ENCODE measurements at places on chromosomes 5 and 9.

DNA sequence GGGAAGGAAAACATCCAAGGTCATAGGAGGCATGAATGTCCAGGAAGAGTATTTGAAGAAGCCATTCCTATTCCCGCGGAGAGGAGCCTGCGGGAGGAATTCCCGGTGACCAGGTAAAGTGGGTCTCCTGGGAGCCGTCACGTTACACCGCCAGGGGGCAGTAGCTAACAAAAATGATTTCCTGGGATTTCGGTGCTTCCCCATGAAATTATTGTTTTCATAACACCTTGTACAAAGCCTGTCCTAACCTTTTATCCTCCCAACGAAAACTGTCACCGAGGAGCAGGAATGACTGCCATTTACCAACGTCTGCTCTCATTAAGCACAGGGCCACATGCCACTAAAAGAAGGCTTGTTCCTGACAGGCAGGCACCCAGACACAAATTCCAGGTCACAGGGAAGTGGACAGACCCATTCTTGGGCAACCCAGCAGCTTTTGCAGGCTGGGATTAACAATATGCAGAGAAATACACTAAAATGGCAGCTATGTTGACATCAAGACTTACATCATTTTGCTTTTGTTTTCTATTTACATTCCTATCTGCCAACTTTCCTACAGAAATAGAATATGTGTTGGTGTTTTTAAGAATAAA lies 41.2 kb upstream of the CTSL start:
- no peak for DNase-seq

DNA sequence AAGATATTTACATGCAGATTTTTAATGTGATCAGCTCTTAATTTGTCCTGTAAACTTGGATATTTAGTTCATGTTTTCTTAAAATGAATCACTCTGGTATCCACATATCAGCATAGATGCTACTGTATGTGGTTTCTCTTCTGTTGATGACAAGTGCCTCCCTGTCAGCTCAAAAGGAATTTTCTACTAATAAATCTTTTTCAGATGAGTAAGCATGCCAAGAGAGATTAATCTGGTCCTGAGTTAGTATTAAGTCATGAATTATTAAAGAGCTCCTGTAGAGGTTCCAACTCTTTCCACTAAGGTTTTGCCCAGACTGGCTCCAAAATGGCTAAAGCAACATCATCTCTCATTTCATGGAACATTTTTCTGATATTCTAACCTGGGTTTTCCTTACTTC lies 129.2 kb downstream of the GOLPH3 start:
- no peak for DNase-seq

DNA sequence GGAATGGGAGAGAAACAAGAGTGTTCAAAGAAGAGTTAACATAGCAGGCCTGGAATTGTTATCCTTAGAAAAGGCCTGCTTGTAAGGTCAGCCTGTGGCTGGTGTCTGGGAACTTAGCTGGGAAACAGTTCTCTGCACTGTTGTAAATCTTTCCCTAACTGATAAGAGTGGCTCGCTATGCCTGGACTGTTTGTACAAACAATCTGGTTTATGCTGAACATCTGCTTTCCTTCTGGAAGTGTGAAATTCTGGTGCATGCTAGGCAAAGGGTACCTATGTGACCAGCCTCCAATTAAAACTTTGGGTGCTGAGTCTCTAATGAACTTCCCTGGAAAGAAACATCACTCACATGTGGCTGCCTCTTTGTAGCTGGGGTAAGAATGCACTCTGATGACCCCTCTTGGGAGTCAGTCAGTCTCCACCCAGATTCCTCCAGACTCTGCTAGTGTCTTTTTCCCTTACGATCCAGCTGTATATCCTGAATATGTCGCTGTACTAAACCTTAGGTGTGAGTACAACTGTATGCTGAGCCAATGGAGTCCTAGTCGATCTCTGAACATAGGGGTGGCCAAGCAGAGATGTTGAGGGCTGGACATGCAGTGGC lies 16.5 kb downstream of the SPARC start:
- DNase-seq = no peak

DNA sequence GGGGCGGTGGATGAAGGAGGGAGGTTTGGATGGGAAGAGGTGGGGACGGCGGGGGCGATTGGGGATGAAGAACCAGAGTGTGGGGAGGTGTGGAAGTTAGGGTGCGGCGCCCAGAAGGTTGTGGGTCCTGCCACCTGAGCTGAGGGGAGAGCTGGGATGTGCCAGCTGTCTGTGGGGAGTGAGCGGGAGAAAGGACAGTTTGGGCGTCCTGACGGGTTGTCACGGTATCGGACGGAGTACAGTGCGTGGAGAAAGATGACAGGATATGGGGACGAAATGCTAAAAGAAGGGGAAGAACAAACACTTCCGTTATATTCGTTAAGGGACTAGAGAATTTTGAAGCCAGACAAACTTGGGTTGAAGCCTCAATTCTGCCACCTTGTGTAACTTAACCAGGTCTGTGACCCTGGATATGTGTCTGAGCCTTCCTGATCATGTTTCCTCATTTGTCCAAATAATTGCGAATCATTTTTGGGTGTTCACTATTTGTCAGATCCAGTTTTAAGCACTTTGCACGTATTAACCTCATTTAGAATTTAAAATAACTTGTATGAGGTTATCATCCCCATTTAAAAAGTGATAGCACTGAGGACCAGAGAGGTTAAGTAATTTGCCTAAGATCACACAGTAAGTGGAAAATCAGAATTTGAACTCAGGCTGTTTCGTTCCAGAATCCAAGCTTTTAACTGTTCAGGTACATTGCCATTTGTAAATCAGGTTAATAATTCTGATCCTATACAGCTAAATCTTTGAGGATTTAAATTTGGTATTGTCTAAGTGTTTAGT lies 689 bp downstream of the CNTRL start:
- DNase-seq = no peak

DNA sequence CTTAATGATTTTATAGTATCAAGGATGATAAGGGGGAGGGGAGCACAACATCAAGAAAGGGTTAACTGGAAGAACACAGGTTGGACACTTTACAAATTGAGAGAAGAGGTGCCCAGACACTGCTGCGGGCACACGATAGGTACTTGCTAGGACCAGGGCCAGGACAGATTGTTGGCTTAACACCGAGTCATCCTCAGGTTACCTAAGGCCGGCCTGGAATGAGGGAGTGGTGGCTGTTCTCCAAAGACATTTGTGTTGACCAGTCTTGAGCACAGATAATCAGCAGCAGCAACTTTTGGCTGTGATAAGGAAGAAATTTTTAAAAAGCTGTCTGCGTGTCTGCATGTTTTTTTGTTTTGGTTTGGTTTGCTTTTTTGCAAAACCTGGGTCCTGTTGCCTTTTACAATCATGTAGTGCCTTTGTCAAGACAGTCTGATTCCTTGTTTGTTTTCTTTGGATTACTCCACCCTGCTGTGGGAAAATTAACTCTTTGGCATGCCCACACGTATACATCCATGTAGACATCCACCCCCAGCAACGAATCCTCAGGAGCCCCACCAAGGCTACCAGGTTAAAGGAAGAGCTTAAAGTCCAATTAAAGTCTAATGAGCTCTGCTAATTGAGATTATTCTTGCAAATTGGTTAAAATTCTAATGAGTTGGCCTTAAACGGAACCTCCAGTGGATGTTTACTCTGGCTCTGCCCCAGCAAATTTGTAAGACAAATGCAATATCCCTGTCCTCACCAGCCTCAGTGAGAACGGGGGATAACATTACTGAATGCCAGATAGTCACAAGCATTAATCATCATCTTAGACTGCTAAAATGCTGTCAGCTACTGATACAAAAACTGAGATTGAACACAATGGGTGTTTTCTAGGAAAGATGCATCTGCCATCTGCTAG lies 382.3 kb downstream of the ACTL7B start:
- no peak for DNase-seq

GRCh38 chr9:118170032-118170955 lies 466.1 kb downstream of the TLR4 start:
- DNase-seq = no peak

DNA sequence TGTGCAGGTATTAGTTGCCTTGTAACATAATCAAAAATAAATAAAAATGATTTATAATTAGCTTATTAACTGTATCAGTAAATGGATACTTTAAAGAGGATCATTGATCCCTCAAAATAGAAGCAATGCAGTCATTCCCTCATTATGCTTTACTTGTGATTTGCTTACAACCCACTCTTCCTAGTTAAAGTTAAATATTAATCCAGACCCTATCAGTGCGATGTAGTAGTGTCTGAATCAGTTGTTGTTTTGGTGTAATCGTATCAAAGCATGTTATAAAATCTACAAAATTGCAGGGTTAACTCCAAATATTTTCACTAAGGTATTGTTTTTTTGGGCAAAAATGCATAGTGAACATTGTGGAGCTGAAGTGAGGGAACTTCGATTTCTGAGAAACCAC lies 17.6 kb downstream of the TENT4A start:
- no peak for DNase-seq

- no peak for DNase-seq
These were observed 128.8 kb downstream of the FSTL4 start for GRCh38 chr5:133483406-133484090.

DNA sequence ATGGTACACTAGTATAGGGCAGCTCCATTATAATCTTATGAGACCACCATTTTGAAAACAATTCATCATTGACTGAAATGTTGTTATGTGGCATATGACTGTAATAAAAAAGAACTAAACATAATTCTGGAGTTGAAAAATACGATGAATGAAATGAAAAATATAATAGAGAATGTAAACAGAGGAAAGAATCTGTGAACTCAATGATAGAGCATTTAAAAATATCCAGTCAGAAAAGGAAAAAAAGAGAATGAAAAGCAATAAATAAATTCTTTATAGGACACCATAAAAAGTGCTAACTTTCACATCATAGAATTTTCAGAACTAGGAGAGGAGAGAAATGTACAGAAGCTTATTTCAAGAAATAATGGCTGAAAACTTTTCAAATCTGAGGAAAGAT lies 17.6 kb upstream of the VCAN start:
- DNase-seq = no peak

DNA sequence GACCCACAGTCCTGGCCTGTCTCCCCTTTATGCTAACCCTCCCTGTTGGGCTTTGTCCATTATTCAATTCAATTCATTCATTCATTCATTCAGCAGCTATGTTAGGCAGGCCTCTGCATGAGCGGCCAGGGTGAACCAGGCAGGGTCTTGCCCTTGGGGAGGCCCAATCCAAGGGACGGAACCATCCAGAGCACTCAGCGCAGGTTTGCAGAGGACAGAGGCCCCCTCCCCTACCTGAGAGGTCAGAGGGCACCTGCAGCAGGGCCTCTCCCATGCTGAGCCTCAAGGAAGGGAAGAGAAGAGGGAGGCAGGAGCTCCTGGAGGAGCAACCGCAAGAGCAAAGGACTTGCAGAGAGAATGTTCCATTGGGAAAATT lies 61.4 kb downstream of the C9orf50 start:
- DNase-seq = no peak

- DNase-seq = no peak
These were observed 166.7 kb downstream of the ZDHHC21 start for GRCh38 chr9:14526504-14526903.

DNA sequence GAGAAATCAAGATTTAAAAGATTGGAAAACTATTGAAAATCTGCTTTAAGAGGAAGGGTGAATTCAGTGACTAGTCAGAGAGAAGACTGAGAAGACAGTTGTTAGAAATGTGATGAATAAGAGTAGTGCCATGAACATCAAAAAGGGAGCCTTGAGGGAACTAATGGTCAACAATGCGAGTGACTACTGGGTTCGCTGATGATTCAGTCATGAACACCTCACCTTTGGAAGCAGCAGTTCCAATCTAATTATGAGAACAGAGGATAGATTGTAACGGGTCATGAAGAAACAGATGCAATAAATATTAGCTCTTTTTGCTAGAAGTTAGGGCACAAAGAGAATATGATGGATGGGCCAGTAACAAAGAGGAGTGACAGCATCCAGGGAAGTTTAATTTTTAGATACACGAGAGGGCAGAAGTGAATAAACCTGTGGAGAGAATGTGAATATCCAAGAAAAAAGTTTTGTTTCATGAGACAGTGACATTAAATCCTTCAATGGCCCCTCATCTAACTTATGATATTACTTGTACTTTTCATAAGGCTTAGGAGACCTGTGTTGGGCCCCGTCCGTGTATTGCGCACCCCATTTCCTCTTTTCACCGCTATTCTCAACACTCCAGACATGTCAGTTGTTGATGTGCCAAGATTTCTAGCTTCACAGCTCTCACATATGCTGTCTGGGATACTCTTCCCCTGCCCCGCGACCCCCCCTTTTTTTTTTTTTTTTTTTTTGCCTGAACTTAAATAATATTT lies 23.5 kb upstream of the IFNE start:
- DNase-seq = no peak

DNA sequence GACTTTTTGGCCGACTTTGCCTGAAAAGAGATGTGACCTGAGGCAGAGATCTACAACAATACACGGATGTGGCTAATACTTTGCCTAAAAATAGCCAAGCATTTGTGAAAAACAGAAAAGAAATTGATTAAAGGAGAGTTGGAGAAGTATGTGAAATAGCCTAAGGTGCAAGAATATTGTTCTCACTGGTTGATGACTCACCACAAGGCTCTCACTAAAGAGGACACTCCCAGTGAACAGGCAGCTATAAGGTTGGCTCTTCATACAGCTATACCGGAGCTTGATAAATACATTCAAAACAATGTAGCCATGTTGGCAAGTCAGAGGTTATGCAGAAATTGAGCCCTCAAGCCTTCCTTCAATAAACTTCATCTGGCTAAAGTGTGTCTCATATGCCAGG lies 317.2 kb upstream of the GRAMD2B start:
- no peak for DNase-seq

DNA sequence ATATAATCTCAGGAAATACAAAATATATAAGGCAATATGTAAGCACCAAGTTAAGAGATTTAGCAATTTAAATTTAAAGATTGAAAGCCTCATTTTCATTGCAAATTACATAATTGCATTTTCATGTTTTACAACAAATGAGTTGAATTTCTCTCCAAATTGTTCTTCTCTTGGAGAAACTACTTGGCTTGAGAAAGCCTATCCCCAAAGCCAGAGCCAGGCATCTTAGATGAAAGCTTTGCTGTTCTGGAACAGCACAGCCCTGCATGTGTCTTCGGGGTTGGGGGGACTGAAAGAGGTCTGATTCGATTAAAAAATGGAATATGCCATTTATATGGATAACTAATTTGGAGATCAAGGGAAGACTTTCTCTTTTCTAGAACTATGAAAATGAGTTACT lies 212.0 kb downstream of the PARP8 start:
- no peak for DNase-seq

GRCh38 chr5:1021136-1021968 lies 12.8 kb downstream of the NKD2 start:
- DNase-seq = no peak
